Stimulated activated CD4-positive, alpha-beta T cell treated with anti-CD3 and anti-CD28 coated beads, TNF-alpha, amount 100 ng/mL, for 24 hours (primary cell): ENCODE measurements at places on chromosomes 5 and 9.
A peak's percentile ranks its signal among the peaks of the same experiment; 100 is the strongest.

DNA sequence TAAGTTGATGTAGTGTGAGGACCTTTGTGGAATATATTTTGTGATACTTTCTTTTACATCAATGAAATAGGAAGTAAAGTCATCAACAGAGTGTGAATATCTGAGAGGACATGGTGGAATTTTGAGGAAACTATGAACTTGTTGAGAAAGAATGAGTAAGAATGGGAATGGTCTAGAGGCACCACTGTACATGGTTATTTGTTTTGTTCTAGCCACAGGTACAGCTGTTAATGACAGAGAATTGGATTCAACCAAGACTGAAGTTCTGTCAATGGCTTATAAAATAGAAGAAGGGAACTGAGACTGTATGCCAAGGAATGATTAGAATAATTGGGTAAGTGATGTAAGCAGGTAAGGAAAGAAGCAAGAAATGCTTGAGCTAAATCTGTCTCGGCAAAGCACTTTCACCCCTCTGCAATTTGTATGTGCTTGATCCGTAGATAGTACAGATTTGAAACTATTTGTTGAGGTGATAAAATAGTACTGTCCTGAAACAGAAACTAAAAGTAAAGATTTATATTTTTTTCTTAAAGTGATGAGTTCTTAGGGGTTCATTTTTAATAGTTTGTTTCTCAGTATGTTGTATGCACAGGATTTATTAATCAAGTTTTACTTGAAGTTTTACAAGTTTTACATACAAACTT lies 468.8 kb upstream of the SMC2 start:
- no peak for DNase-seq

GRCh38 chr5:17077440-17078233 lies 139.8 kb upstream of the BASP1 start:
- DNase-seq = no peak

DNA sequence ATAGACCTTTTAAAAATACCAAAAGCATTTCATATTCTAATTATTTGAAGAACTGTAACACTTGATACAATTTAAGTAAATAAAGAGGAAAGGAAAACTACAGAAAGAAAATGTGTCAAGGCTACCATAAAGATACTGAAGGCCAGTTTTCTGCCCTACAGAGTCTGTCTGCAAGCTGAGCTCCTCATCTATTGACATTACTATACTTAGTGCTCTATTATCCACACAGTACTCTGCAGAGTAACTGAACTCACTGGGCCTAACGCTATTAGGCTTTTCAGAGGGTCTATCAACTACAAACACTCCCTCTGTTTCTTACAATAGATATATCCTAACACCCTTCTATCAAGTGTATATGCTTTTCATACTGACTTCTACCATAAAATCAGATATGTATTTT lies 57.1 kb upstream of the SUSD1 start:
- no peak for DNase-seq

DNA sequence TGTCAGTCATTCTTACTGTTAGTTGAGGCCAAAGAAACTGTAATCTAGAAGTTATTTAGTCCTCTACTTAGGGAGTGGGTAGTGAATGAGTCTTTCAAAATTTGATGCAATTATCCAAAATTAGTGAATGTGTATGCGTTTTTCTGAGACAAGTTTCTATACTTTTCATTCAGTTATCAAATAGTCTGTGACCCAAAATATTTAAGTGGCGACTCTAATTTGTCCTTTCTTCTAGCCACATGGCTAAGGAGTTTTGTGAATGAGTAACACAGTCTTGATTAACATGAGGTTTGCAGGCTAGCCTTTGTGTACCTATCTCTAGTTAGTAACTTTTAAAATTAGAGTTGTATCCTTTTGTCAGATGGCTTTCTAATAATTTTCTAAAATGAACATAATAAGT lies 45.6 kb downstream of the COMMD10 start:
- no peak for DNase-seq

- DNase-seq = no peak
These were observed 219.7 kb upstream of the CD180 start for GRCh38 chr5:67416133-67416937.

DNA sequence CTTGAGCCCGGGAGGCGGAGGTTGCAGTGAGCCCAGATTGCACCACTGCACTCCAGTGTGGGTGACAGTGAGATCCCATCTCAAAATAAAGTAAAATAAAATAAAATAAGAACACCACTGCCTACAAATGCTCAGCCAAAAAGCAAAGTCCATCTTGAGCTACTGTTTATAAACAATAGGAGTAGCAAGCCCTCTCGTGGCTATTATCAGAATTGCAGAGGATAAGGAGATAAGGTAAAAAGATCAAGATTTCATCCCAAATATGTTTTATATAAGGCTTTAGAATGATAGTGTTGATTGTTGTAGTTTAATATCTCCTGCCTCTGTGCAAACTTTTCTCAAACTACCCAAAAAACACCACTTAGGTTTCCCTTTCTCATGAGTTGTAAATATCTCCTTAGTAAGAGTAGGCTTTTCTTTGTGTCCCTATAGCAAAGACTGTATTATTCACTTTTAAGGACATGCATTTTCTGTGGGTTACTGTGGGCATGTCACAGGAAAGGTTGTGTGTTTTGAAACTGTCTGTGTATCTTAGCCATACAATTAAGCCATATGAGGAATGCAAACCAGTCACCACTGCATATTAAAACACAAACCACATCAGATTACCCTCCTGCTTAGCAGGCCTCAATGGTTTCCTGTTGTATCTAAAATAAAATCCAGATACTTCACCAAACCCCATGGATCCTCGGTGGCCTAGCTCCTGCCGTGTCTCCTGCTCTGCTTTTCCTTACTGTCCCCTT lies 31.8 kb upstream of the CKS2 start:
- no peak for DNase-seq

DNA sequence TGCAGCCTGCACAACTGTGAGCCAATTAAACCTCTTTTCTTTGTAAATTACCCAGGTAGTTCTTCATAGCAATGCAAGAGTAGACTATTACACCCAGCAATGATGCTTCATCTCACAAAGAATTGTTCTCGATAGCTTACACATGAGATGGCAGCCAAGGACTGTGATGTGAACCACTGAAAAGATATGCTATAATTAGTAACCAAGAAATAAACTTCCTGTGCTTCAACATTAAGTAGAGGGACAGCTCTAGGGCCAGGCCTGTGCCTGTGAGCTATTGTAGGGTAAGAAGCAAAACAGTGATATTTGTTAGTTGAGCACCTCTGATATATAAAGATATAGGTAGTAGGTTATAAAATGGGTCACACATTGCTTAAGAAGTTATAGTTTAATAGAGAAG lies 41.8 kb upstream of the DPYSL3 start:
- DNase-seq = no peak

- no peak for DNase-seq
These were observed 14.0 kb downstream of the ARL14EPL start for GRCh38 chr5:116046261-116046660.

DNA sequence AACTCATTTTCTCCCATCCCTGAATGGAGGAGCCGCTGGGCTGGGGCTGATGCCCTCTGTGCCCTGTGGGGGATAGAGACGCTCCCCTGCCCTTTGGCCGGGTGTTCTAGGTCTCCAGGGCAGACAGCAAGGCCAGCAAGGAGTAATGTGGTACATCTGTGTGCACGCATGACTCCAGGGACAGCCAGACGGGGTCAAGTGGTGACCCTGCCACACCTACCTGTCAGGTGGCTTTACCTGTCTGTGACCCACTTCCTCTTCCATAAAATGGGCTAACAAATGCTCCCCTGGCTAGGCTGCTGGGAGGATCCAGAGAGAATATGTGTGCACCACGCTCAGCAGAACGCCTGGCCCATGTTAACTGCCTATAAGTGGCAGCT lies 35.4 kb upstream of the BARHL1 start:
- DNase-seq = no peak

DNA sequence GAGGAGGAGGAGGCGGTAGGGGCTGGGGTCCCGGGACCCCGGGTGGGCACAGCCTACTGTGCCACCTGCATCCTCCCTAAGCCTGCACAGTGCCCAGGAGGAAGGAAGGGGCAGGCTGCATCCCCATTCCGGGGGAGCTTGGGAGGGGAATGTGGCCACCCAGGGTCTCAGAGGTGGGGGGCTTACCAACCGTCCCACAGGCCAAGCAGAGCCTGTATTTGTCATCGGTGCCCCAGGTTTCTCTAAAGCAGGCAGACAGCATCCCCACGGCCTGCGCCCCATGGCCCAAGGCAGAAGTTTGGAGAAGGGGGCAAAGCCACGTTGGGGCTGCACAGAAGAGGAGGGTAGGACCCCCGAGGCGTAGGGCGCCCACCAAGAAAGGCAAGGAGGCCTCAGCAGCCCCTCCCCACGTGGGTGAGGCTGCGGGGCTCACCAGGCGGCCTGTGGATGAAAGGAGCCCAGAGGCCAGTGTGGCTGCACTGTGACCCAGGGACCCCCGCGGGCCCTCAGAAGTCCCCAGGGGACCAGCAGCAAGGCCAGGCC lies 507 bp upstream of the GPSM1 start:
- no peak for DNase-seq

- DNase-seq = no peak
These were observed 132.0 kb upstream of the C6 start for GRCh38 chr5:41345295-41345694.

DNA sequence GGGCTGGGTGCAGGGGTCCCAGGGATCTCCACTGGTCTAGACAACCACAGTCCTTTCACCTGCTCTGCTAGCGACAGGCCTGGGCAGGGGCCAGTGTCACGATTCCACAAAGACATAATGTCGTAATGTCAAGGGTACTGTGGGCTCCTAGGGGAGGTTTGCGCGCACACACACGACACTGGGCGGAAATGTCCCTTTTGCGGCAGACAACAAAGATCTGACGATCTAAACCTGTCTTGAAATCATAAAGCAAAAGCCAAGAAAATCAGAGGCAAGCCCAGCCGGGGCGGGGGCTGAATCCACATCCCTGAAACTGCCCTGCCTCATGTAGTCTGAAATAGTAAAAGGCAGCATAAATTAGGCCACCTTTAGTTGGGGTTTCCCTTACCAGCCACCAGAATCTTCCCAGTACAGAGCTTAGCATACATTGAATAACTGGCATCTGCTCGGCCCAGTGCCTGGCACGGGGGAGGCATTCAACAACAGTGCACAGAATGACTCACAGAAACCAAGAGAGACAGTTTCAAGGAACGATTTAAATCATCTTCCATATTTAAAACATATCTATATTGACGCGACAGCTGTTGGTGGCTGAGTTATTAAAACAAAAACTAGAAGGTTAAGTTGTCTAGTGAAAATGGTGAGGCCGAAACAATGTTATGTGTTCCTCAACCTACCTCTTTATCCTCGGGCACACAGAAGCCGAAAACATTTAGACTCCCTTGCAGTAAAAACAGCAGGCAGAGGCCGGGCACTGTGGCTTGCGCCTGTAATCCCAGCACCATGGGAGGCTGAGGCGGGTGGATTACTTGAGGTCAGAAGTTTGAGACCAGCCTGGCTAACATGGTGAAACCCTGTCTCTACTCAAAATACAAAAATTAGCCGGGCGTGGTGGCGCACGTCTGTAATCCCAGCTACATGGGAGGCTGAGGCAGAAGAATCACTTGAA lies 151.0 kb downstream of the MYO10 start:
- peak; percentile 13 for DNase-seq

- DNase-seq = no peak
These were observed 2.9 kb downstream of the HTR1A start for GRCh38 chr5:63959177-63959982.

DNA sequence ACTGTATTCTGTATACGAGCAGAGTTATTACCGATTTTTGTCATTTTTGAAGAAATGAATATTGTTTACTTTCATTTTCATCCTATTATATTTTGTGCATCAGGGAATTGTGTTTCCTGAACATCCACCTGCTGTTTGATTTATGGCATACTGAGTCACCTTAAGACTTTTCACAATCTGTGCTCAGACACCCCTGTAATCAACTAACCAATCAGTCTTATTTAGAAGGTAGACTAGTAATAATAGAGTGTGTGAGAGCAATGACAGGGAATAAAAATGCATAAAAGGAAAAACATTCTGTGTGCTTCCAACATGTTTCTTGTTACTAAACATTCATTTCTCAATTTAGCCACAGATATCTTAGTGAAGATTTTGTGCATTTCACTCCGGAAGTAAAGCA lies 1413.6 kb upstream of the ACO1 start:
- DNase-seq = no peak

DNA sequence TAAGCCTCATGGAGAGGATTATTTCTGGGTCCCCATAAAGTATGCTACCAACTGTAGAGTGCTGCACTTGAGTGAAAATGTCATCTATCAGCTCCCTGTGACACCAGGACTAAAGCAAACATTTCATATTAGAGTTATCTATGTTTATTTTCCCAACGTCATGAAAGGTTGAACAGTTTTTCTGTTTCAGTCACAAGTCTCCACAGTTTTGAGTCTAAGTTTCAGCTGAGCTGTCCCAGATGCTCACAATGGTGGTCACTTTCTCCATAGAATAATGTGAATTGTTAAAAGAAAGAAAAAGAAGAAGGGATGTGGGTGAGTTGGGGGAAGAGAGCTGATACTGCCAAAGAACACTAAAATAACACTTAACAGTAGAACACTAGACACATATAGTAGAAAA lies 126.3 kb upstream of the C9orf72 start:
- no peak for DNase-seq

DNA sequence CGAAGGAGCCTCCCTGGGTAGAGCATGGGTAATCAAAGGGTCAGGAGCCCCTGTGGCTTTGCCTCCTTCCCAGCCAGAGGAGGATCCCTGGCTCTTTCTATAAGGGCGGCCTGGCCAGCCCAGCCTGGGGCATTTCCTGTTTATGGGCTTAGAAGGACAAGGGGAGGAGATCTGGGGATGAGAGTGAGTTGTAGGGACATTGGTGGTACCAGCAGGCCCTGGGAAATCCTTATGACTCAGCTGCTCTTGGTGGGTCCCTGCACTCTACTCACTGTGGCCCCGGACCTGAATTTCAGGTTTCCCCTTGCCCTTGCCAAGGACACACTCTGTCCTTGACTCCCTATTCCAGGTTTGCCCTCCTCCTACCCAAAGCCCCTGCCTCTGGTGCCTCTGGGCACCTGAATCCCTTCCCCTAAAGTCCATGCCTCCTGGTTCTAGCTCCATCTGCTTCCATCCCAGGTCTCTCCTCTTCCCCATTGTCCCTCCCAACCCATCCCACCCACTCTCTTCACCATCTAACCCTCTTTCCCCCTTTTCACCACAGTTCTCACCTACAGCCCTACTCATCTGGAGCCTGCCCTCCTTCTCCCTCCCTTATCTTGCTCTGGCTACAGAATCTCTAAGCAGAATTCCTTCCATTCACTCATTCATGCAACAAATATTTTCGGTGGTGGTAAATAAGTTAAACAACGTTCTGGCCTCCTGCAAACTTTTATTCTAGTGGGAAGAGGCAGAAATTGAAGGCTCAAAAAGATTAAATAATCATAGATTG lies 34.9 kb downstream of the PCDH1 start:
- no peak for DNase-seq

DNA sequence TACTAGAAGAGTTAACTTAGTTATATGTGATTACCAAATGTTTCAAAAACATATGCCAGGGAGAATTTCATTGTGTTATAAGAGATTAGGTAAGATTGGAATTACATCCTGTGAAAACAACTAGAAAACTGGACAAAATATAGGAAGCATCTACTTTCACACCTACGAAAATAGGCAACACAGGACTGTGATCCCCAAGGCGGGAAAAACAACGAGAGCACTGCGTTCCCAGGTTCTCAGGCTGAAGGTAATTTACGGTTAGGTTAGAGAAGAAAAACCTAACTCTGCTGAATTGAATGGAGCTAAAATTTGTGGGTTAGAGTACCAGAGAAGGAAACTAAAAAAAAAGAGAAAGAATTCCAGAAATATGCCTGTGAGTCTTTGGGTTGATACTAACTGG lies 28.4 kb downstream of the ACOT12 start:
- DNase-seq = no peak

GRCh38 chr9:136530461-136531089 lies 15.3 kb downstream of the NOTCH1 start:
- no peak for DNase-seq

GRCh38 chr5:33649549-33650482 lies 209.1 kb downstream of the TARS1 start:
- no peak for DNase-seq
